ENCODE measurements at places on chromosomes 12 and 14.
A peak's percentile ranks its signal among the peaks of the same experiment; 100 is the strongest.

DNA sequence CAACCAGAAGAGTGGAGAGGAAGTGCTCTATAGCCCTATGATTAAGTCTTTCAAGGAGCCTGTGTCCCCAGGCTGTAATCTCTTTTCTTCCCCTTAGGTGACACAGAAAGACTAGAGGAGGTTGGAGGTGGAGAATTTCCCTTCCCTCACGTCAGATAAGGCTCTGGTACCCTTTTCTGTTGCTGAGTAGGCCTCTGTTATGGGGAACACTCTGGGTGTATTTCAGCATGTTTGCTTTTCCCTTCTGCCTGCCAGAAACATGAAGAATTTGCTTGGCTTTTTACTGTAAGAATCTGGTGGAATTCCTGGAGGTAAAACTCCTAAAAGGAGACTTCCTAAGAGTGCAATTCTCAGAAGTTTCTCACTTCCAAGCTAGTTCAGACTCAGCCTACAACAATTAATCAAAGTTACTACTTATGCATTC is 58.3 kb downstream of the SIX1 start:
- DNase-seq = no peak

DNA sequence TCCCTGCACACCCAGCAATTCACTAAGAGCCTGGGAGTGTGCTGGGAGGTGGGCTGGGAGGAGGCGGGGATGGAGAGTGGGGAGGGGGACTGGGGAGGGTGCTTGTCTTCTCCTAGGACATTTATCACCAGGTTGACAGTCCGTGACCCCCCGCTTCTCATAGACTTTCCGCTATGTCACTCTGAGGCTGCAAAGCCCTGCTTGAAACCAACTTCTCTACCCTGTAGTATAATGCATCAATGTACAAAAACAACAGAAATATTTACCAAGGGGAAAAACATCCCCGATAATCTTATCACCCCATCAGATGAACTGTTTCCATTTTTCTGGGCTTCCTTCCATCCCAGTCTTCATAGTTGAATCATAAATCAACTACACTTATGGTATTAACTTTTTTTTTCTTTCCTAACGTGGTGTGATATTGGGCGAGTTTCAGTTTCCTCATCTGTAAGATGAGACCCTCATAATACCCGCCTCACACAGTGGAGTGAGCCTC is 28.6 kb upstream of the BATF start:
- DNase-seq = no peak

- DNase-seq = no peak
These were observed 124.3 kb downstream of the CRACR2A start for GRCh38 chr12:3628629-3629028.

GRCh38 chr12:31620311-31620710 is 29.4 kb upstream of the DENND5B start:
- no peak for DNase-seq

- DNase-seq = no peak
These were observed 769.4 kb upstream of the USP15 start for GRCh38 chr12:61490526-61491498.

DNA sequence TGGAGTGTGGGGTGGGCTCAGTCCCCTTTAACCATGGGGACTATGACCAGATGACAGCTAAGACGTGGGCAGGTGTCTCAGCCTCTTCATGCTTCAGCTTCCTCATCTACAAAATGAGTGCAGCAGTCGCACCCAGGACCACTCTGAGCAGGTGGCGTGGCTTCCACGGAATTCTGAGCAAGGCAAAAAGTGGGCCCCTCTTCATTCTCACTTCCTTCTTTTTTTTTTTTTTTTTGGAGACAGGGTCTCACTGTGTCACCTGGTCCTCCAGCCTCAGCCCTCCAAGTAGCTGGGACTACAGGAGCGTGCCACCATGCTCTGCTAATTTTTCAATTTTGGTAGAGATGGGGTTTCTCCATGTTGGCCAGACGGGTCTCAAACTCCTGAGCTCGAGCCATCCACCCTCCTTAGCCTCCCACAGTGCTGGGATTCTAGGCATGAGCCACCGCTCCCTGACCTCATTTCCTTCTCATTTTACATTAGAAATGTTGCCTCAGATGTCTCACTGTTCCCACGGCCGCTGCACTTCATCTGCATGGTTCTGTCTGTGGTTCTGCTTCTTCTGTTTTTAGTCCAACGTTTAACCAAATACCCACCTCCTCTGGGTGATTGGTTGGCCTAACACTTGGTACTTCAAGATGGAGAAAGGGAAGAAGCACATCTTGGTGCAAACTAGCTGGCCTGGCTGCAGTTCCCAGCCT is 41.3 kb upstream of the BCL7A start:
- no peak for DNase-seq

GRCh38 chr12:33156042-33156441 is 259.5 kb upstream of the PKP2 start:
- no peak for DNase-seq

DNA sequence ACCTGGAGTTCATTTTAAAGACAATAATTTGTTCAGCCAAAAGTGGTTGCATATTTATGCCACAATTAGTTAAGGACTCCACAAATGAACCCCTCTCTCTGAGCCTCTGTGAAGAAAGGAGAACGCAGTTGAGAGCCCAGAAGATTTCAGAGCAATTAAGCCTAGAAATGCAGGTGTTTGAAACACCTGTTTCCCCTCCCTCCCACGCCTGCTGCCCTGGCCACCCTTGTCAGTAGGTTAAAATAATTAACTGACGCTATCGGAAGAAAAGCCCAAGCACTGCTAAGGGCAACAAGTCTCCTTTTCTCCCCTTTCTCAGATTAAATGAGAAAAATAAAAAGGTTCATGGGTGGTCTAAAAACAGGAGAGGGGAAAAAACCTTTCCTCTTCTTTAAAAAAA is 99.2 kb downstream of the PPM1A start:
- no peak for DNase-seq

- DNase-seq = no peak
These were observed 121.7 kb upstream of the FUT8 start for GRCh38 chr14:65290830-65291229.

- DNase-seq = no peak
These were observed 11.4 kb downstream of the GPR19 start for GRCh38 chr12:12684375-12685106.

DNA sequence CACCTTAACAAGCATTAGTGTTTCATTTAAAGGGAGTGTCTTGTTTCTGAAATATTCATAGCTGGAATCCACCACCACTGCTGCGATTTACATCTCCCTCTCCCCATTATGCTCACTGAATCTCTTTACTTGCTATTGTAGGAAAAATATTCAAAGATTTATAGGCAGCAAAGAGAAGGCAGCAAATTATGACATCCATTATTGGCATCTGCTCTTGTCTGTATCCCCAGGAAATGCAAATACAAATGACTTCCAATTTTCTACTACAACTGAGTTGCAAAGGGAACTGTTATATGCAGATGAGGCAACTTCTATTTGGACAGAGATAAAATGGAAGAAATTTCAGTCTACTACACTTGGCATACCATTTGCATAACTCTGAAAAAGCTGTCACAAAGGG is 88.4 kb upstream of the PRKD1 start:
- DNase-seq = no peak

- DNase-seq = no peak
These were observed 18.2 kb downstream of the IFNG-AS1 start for GRCh38 chr12:68007466-68007865.

DNA sequence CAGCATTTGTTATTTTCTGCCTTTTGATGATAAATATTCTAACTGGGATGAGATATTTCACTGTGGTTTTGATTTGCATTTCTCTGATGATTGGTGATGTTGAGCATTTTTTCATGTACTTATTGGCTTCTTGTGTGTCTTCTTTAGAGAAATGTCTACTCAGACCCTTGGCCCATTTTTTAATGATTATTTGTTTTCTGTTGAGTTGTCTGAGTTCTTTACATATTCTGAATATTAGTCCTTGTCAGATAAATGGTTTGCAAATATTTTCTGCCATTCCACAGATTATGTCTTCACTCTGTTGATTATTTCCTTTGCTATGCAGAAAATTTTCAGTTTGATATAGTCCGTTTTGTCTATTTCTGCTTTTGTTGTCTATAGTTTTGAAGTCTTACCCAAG is 317.0 kb downstream of the CEP128 start:
- no peak for DNase-seq

DNA sequence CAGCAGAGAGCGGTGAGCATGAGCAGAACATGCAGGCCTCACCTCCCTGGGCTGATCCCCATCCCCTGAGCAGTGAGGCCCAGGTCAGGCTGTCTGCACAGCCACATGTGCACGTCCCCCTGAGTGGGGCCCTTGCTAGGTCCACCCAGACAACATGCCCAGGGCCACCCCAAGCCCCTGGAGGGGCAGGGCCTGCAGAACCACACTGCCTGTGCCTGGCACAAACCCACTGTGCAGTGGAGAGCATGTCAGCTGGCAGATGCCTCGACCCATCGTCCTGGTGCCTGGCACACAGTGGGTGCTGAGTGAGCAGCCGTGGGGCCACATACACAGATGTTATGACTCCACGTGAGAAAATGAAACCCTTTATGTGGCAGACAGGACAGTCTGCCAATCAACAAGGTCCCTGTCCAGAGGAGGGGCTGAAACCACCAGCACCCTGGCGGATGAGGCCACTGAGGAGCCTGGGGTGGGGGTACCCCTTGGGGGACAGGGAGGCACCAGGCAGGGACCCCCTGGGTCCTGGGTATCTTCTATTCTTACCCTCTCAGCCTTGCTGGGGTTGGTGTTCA is 8.3 kb downstream of the ANHX start:
- no peak for DNase-seq

DNA sequence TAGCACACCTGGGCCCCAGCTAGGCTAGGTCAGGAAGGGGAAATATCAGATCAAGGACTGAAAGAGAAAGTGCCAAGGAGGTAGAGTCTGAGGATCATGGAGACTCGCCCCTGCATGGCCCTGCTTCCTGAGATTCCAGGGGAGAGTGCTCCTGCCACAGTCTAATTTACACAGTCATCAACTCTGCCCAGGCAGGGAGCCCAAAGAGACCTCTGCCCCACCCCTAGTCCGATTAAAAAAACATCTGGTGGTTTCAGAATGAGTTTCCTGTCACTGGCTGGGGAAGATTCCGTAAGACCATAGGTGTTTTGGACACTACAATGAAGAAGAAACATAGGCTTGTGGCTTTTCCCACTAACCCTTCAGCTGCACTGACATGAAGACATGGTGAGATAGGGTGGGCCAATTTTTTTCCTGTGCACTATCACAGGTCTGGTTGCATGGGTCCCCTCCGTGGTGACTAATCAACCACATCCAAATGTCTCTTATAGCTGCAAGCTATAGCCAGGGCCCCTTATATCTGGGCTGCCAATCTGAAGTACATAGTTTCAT is 31.5 kb upstream of the GZMB start:
- no peak for DNase-seq

DNA sequence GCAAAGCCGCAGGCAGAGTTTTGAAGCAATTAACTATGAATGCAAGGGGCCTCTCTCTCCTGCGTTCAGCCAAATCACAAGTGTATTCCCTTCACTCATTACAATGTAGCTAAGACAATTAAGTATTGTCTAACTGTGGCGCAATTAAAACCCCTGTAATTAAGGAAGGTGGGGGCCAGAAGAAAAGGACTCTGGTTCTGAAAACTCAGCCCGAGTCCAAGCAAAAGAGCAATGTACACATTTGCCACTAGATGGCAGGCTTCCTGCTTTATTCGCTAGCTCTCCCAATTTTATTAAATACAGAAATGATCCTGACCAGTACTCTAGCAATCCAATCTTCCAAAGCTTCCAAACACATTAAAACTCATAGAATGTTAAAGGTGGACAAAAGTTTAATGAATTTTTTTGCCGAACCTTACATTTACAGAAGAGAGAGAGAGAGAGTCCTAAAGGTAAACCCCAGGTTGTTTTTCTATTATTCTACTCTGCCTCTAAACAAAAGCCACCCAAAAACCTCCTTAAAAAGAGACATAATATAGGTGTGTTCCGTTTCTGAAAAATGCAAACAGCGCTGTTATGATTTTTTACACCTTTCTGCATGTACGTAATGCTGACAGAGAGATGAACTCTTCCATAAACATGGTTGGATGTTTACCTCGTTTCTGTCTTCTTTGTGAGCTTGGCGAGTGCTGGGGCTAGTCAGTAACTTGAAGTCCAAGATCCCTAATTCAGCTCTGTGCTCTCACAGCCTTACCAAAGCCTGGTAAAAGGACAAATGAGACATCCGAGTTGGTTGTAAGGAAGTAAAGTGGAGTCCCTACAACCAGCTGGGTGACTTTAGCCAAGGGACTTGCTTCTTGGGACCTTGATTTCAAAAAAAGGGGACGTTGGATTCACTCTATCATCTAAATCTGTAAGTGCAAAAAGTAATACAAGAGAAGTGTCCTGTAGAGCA is 50.9 kb upstream of the VASH1 start:
- DNase-seq = no peak

DNA sequence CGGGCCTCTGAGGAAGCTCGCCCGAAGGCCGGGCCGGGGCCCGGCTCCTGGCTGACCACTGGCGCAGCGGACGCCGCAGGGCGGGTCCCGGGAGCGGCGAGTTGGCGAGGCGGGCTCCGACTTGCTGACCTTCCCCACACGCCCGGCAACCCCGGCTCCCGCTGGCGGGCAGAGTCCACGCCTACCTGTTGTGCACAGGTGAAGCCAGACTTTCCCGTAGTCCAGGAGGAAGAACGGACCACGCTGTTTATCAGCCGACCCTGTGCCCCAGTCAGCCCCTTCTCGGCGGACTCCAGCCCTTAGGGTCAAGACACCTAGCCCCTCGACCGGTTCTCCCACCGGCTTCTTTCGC is 407 bp downstream of the HEATR5A start:
- DNase-seq = peak; percentile 5

- DNase-seq = no peak
These were observed 103.6 kb upstream of the FLRT2 start for GRCh38 chr14:85426068-85426935.

DNA sequence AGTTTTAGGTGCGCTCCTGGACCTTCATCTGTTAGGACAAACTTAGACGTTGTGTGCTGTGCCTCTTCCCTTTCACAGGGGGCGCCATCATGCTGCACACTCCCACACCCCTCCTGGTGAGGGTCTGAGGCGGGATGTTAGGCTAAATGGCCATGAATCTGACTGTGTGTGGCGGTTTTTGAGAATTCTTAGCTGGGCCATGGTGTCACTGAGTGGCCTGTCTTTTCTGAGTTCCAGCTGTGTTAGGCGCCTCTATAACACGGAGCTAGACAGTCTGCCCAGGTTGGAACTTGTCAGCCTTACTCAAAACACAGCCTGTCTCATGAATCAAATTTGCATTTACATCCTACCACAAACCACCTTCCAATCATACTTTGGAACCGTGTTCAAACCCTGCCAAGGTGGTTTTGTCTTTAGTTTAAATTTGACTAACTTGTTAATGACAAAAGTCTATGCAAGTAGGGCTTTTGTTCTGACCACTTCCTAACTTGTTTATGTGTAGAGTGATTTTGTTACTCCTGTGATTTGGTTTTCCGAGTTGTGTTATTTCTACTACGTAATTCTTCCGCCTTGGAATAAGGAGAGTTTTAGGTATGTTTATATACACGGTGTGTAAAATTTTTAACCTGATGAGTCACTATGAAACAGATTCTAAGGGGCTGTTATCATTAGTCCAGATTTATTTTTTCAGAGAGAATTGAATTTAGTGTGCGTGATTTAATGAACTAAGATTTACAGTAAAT is 19.6 kb downstream of the ACVR1B start:
- peak; percentile 15 for DNase-seq
